ENCODE measurements at places on chromosomes 16 and 17.

GRCh38 chr17:22460461-22461063, 768.2 kb downstream of the KCNJ18 start:
- DNase-seq = no peak

GRCh38 chr17:44323359-44324091, 1.1 kb downstream of the SLC25A39 start:
- no peak for DNase-seq

DNA sequence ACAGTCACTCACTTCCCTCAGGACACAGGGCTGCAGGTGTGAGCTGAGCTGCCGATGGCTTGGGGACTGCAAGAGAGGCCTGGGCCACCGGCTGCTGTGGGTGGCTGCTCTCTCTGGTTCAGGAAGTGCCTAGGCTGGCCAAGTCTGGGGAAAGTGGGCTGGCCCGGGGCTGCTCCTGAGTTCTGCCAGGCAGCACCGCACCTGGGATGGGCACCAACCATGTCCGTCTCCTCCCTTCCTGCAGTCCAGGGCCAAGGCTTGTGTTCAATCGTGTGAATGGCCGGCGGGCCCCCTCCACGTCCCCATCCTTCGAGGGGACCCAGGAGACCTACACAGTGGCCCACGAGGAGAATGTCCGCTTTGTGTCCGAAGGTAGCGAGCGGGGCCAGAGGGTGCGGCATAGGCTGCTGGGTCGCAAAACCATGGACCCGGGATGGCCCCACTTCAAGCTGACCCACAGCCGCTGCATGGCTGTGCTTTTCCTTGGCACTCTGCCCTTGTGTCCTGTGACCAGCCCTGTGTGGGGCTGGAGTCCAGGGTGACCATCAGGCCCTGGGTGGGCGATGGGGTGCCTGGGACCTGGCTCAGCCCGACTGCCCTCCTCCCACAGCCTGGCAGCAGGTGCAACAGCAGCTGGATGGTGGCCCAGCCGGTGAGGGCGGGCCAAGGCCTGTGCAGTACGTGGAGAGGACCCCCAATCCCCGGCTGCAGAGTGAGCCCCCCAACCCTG, 1.8 kb upstream of the WDR90 start:
- no peak for DNase-seq

DNA sequence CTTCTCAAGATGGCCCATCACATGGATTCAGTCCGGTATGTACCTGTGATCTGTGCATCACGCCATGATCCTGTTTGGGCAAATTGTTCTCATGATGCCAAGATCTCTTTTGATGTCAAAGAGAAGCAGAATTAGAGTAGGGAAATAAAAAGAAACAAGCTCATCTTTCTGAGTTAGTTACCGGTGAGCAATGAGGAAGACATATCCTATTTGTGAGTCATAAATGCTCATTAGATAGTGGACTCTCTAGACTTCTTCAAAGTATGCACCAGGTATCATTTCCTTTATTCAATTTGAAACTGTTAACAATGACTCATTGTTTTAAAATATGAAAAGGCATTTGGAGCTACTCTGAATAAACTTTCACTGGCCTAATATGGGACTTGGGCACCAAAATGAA, 8.0 kb upstream of the KRTAP4-12 start:
- no peak for DNase-seq

- DNase-seq = no peak
Observed at GRCh38 chr16:89374393-89374960, 115.9 kb downstream of the ANKRD11 start.

GRCh38 chr17:34235389-34236028, 19.6 kb upstream of the CCL2 start:
- no peak for DNase-seq

- DNase-seq = no peak
Observed at GRCh38 chr17:19298569-19299213, 61.5 kb downstream of the EPN2 start.

DNA sequence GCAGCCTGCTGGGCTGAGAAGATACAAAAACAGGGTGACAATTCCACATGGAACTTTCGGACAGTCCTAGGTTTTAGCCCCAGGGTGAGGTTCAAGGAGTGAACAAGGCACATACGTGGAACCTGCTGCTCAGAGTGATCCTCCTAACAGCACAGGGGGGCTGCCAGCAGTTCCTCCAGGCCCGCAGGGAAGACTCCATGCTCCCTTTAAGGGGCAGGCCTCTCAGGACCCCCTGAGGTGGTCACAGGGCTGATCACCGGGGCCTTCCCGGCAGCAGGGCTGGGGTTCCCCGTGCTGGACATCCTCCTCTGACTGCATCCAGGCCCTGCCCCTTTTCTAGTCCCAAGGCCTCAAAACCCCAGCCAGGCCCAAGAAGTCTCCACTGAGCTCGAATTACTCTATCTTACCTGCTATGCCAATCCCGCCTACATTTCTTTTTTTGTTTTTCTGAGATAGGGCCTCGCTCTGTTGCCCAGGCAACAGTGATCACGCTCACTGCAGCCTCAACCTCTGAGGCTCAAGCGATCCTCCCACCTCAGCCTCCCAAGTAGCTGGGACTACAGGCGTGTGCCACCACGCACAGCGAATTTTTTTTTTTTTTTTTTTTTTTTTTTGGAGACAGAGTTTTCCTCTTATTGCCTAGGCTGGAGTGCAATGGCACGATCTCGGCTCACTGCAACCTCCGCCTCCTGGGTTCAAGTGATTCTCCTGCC, 10.4 kb downstream of the CANT1 start:
- no peak for DNase-seq

GRCh38 chr17:10633738-10634379, 23.2 kb downstream of the MYH3 start:
- DNase-seq = no peak

DNA sequence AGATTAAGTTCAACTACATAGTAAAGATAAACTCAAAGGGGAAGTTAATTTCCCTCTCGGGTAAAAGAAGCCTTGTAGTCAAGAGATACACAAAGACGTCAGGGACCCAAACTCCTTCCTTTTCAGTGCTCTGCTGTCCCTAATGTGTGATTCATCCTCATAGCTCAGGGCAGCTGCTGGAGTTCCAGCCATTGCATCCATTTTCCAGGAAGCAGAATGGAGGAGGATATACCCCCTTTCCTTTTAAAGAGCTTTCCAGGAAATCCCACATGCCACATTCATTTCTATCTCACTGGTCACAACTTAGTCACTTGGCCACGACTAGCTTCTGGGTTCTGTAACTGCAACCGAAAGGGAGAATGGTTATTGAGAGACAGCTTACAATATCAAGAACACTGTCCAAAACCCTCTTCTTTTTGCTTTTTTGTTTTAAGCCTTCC, 95.3 kb downstream of the SOCS1 start:
- DNase-seq = no peak

DNA sequence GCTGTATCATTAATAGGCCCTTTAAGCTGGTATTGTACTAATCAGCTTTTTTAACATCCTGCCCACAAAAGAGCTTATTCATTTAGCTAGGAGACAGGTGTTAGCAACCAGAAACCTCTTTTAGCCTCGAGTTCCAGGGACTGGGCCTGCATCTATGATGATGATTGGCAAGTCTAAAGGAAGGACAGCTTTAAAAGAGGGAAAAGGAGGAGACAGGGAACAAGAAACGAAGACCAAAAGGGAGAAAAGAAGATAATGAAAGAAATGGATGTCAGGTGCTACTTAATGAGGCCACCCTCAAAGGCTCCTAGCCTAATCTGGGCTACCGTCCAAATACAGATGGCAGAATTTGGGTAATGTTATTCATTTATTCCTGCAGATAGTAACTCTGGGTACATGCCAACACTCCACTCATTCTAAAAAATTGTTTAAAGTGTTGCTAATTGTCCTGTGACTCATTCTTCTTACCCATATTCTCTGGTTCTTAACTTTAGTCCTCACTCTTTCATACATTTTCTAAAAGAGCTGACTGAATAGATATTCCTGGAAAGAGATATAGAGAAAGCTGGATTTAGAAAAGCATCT, 18.7 kb upstream of the RFFL start:
- peak; percentile 31 for DNase-seq

DNA sequence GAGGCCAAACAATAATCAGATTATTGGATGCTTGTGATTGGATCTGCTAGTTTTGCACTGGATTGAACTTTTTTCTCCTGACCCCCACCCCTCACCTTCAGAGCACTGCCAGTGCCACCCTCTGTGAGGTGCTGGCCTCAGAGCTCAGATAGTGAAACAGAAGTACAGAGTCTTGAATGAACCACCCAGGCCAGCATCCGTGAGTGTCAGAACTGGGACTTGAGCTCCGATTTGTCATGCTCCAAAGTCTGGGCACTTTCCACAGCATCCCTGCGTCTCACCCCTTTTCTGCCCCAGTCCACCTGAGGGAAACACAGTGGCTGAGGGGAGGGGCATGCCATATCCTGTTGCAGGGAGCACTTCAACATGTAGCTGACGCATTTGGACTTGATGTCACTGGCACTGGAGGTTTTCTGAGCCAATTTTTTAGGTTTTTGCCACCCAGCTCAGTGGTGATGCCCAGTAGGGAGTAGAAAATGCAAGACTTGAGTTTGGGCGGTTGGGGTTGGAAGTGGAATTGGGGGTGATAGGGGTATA, 47.3 kb downstream of the SMPD3 start:
- no peak for DNase-seq

- no peak for DNase-seq
Observed at GRCh38 chr17:73706858-73707257, 62.6 kb upstream of the SDK2 start.

- DNase-seq = no peak
Observed at GRCh38 chr16:85381738-85382592, 231.2 kb upstream of the GSE1 start.

Data from ACHN (cell line).